ENCODE measurements at places on chromosomes 7 and 10.

- DNase-seq = peak; percentile 2
These were observed at the start of gene FRMPD2 for GRCh38 chr10:48274636-48275035. Gene FRMPD2, minus strand, starts transcription at chr10:48274696. Its CDS starts 129 bp downstream, at chr10:48274567.

DNA sequence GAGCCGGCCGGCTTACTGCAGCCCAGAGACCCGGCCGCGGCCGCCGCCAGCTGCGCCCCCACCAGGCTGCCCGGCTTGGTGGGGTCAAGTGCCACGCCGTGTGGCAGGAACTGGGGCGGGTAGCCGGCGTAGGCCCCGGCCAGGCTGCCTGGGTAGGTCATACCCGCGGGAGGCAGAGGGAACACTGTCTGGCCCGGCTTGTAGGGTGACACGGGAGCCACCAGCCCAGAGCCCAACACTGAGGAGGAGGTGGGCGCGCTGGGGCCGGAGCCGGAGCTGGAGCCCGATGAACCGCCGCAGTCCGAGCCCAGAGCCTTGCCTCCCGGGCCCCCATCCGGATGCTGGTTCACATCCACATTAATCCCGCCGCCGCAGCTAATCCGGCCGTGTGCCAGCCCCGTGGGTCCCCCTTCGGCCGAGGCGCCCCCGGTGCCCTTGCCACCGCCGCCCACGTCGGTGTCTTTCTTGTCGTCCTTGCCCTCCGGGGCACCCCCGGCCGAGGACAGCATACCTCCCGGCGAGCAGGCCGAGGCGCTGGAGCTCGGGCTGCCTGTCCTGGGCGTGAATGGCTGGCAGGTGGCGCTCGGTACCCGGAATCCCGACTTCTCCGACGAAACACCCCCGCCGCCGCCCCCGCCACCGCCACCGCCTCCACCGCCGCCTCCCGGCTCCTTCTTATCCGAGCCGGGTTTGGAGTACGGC lies 2.0 kb downstream of the ZNF503 start:
- peak; percentile 45 for DNase-seq

- DNase-seq = no peak
These were observed 27.3 kb upstream of the AFAP1L2 start for GRCh38 chr10:114431414-114432135.

GRCh38 chr7:5177060-5177459 lies 13.0 kb upstream of the WIPI2 start:
- peak; percentile 89 for DNase-seq
